ENCODE measurements at places on chromosomes 6 and 20.

DNA sequence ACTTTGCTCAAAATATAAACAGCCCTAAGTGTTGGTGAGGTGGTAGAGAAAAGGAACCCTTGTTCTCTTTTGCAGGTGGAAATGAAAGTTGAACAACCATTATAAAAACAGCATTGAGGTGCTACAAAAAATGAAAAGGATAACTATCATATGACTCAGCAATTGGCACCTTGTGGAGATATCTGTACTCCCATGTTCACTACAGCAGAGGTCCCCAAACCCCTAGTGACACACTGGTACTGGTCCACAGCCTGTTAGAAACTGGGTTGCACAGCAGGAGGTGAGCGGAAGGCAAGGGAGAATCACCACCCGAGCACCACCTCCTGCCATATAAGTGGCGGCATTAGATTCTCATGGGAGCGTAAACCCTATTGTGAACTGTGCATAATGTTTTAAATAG is 267.4 kb upstream of the THEMIS start:
- no peak for DNase-seq

DNA sequence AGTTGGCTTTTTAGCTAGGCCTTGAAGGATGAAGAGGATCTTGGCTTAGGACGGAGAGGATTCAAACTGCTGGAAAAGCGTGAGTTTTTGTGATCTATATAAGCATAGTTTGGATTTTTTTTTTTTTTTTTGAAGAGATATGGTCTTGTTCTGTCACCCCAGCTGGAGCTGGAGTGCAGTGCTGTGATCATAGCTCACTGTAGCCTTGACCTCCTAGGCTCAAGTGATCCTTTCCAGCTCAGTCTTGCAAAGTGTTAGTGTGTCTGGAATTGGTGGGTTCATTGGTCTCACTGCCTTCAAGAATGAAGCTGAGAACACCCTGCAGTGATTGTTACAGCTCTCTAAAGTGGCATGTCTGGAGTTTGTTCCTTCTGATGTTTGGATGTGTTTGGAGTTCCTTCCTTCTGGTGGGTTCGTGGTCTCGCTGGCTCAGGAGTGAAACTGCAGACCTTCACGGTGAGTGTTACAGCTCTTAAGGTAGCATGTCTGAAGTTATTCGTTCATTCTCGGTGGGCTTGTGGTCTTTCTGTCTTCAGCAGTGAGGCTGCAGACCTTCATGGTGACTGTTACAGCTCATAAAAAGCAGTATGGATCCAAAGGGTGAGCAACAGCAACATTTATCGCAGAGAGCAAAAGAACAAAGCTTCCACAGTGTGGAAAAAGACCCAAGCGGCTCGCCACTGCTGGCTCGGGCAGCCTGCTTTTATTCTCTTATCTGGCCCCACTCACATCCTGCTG is 37.5 kb upstream of the NUP153 start:
- no peak for DNase-seq

DNA sequence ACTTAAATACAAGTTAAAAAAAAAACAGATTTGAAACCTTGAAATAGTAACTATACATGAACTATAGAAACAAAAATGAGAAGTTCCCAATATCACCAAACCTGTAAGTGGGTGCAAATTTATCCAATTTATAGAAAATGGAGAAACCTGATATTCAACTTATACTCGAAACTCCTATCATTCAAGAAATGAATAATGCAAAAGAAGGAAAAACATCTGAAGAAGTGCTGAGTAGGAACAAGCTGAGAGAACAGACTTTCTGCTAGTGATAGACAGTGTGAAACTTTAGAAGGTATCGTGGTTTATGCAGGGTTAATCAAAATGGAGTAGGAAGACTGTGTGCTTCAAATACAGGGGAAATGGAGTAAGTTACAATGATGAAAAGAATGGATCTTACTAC is 4.5 kb downstream of the GPR63 start:
- no peak for DNase-seq

GRCh38 chr20:2207770-2208097 is 88.1 kb upstream of the TGM3 start:
- DNase-seq, result no peak

DNA sequence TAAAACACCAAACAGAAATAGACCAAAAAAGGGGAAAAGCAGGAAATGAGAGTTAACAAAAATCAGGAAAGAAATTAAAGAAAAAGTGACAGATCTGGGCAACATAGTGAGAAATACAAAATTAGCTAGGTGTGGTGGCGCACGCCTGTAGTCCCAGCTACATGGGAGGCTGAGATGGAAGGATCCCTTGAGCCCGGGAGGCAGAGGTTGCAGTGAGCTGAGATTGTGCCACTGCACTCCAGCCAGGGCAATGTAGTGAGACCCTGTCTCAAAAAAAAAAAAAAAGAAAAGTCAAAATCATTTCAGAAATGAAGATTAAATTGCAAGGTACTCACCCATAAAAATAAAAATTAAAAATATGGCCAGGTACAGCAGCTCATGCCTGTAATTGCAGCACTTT is 13.0 kb upstream of the GRM4 start:
- no peak for DNase-seq

- DNase-seq, result no peak
Measured at GRCh38 chr6:79391480-79391879, 145.8 kb downstream of the LCA5 start.

DNA sequence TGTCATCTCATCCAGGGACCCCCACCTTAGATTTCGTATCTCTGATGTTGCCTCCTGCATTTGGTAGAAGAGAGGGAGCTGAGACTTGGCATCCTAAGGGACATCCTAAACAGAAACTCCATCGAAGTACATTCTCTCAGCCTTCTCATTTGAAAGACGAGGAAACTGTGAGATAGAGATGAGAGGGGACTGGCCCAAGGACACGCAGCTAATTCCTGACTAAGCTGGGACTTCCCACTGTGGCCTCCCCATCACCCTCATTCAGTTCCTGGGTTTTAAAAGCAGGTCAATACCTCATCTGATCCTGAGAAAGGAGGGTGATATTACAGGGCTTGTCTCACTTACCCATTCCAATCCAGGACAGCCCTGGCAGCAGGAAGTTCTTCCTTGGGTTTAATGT is 855 bp upstream of the WFDC5 start:
- no peak for DNase-seq

- DNase-seq, result no peak
Measured at GRCh38 chr6:127494240-127494767, 24.8 kb downstream of the MTCL3 start.

DNA sequence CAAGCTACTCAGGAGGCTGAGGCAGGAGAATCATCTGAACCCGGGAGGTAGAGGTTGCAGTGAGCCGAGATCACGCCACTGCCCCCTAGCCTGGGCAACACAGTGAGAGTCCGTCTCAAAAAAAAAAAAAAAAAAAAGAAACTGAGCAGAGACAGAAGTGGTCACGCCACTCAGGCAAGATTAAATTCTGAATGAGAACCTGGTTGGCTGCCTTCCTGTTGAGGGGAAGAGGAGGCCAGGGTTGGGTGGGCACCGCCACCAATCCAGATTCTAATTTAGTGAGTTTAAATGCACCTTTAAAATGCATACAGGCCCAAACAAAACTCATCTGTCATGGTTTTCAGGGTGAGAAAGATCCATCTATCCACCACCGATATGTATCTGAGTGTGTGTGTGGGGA is 23.7 kb upstream of the CCDC167 start:
- DNase-seq, result no peak

DNA sequence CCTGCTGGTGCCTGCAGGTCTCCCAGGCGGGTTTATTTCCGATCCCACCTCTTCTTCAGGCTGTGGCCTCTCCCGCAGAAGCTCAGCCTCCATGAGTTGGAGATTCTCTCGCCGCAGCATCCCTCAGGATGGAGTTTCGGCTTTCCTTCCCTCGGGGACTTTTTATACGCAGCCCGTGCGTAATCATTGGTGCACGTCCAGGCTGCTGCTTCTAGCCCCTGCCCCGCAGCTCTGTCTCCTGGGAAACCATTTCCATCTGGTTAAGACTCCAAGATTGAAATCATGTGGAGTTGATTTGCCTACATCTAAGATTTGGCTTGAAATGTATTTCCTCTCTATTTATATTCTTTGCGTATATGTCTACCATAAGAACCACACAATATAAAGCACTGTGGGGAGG is 46.7 kb upstream of the CARMIL1 start:
- no peak for DNase-seq

GRCh38 chr6:170266061-170266825 is 24.6 kb downstream of the DLL1 start:
- no peak for DNase-seq

- DNase-seq, result no peak
Measured at GRCh38 chr20:43271980-43272379, 82.3 kb upstream of the PTPRT start.

All from CD8-positive, alpha-beta memory T cell (primary cell).